GM12892 (cell line): ENCODE measurements at places on chromosomes 1 and 21.
A peak's percentile ranks its signal among the peaks of the same experiment; 100 is the strongest.

- no peak for DNase-seq
Measured at GRCh38 chr1:94438692-94439276, 20.6 kb downstream of the ABCD3 start.

DNA sequence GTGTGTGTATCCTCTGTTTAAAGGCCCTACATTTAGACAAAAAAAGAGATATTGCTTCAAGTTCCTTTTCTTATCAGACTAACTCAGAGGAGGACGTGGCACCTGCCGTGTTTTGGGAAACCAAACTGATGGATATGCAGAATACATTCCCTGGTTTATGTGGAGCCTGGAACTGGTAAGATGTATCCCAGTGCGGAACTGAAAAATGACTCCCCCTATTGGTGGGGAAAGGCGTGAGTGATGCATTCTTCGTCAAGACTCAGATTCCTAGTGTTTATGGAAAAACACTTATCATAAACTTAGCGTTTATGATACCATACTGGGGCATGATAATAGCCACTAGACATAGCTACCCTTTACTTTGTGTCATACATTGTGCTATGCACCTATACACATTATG, 154.2 kb downstream of the ZNF326 start:
- no peak for DNase-seq

DNA sequence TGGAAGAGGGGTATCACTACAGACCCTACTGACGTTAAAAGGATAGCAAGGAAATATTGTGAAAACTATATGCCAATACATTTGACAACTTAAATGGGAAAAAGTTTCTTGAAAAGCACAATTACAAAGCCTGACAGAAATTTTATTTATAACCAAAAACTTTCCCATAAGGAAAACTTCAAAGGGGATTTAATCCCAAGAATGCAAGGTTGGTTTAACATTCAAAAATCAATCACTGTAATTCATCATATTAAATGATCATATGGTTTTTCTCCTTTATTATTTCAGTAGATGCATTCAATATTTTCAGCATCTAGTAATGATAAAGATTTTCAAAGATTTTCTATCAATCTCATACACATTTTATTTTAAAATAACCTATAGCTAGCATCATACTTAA, 13.3 kb downstream of the LRRC8C start:
- DNase-seq = no peak

DNA sequence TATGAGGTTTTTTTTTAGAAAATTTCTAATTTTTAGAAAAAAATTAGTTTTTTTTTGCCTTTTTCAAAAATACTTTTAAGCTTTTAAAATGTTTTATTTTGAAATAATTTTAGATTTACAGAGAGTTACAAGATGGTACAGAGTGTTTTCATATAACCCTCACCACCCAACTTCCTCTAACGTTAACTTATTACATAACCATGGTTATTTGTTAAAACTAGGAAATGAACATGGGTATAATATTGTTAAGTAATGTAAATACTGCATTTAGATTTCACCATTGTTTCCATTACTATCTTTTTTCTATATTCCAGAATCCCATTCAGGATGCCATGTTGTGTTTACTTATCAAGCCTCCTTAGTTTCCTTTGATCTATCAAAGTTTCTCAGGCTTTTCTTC, 45.2 kb upstream of the ST6GALNAC3 start:
- DNase-seq = no peak

DNA sequence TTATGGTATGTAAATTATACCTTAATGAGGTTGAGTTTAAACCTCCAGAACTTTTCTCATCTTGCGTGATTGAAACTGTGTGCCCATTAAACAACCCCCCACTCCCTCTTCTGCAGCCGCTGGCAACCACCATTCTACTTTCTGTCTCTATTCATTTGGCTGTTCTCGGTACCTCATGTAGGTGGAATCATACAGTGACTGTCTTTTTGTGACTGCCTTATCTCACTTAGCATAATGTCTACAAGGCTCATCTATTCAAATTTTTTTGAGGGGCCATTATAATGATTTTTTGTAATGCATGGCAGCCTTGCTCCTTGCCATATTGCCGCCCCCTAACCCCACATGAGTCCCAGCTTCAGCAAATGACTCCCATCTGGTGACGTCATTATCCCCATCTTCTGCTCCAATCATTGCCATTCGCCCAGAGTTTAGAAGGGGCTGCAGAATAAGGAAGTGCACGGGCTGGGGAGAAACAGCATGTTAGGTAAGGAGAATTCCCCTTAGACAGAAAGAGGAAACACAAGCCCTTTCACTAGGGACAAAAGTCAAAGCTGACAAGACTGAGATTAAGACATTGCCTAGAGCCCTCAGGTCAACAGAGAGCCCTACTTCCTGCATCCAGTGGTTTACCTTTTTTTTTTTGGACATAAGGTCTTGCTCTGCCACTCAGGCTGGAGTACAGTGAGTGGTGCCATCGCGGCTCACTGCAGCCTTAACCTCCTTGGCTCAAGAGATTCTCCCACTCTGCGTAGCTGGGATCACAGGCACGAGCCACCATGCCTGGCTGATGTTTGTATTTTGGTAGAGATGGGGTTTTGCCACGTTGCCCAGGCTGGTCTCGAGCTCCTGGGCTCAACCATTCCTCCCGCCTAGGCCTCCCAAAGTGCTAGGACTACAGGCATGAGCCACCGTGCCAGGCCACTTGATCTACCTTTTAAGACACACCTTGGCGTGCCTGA, 78.4 kb upstream of the ERRFI1 start:
- no peak for DNase-seq

DNA sequence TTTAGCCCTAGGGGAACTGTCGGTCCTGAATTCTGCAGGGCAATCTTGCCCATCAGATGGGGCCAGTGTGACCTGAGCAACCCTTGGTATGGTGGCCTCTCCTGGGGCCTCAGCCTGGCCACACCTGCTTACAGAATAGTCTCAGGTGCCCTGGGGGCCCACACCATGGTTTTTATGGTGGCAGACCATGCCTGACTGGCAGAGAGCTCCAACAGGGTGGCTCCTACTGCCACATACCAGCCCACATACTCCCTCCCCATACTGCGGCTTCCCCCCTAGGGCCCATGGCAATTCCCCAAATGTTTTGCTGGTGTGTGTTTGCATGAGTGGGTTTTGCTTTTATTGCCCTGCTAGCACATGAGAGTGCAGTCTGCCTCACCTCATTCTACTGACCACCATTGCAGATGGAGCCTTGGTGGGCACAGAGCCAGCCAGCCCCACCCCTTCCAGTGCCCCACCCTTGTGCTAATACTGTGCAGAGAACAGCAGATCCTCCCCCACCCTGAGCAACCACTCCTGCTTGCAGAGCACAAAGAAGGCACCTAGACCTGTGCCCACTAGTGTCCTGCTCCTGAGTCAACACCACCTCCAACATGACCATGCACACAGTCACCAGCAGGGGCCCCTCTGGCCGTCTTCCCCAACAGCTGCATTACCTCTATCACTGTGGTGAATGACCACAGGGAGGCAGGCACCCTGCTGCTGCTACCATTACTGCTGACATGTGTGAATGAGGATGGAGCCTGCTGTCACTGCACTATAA, 86.8 kb downstream of the GDAP2 start:
- no peak for DNase-seq

DNA sequence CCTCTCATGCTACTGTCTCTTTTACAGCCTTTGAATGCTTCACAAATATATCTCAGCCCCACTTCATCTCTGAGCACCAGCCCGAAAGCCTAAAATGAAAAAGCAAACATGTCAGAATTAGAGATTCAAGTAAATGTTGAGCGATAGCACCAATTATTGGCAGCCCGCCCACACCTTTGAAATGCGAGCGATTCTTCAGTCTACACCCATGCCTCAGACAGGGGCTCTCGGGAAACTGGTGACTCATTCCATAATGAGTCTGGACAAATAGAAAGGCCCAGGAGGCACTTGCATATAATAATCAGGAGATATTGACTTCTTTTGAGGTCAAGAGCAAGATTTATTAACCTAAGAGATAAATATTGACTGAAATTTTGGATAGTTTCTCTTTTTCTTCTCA, 487.3 kb upstream of the PTBP2 start:
- no peak for DNase-seq

GRCh38 chr1:85225624-85226380, 25.0 kb upstream of the SYDE2 start:
- DNase-seq = no peak

DNA sequence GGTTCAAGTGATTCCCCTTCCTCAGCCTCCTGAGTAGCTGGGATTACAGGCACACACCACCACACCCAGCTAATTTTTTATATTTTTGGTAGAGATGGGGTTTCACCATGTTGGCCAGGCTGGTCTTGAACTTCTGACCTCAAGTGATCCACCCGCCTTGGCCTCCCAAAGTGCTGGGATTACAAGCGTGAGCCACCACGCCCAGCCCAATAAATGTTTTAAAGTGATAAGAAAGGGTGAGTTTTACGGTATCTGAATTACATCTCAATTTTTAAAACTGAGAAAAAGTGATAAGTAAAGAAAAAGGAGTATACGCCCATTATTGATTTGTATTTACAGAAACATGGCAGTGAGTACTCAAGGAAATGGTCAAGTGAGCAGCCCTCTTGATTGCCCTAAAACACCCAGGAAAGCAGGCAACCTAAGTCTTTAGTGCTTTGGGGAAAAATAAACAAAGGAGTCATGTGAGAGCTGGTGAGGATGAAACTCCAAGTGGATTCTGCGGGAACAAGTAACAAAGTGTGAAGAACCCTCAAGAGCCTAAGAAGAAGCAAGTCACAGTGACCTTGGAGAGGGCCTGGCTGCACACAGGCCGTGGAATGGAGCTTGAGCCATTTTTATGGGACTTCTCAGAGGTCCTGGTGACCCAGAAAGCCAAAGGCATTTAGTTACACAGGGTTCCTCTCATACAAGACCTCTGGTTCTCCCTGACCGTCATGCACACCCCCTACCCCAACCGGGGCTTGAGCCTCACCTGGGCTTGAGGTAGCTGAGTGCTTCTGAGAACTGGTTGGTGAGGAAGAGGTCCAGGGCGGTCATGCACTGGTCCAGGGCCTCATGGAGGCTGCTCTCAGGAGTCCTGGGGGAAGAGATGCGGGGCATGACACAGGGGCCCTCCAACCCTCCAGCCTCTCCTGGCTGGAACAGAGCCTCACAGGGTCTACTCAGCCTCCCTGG, 9.1 kb downstream of the TTC39A start:
- DNase-seq = no peak

- no peak for DNase-seq
Measured at GRCh38 chr1:14941864-14942263, 211.7 kb upstream of the TMEM51 start.

GRCh38 chr1:211114446-211114845, 19.5 kb downstream of the KCNH1 start:
- DNase-seq = no peak

DNA sequence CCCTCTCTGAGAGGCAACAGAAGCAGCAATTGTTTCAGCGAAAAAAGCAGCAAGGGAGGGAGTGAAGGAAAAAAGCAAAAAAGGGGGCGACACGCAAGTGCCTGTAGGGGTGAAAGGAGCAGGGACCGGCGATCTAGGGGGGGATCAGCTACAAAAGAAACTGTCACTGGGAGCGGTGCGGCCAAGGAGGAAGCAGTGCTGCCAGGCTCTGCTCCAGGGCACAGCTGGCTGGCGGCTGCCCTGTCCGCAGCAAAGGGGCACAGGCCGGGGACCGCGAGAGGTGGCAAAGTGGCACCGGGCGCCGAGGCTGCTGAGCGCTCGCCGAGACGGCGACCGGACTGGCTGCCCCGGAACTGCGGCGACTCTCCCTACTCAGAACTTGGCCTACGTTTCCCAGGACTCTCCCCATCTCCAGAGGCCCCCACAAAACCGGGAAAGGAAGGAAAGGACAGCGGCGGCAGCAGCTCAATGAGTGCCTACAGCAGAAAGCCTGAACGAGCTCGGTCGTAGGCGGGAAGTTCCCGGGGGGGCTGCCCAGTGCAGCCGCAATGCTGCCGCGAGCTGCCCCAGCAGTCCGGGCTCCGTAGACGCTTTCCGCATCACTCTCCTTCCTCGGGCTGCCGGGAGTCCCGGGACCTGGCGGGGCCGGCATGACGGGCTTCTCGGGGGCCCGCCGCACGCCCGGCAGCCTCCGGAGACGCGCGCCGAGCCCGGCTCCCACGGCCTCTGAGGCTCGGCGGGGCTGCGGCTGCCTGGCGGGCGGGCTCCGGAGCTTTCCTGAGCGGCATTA, 1.0 kb upstream of the CDKN2C start:
- DNase-seq = peak; percentile 41

GRCh38 chr1:235397733-235398132, 30.5 kb downstream of the TBCE start:
- DNase-seq = no peak

GRCh38 chr1:80542231-80542630, 1258.5 kb upstream of the ADGRL2 start:
- DNase-seq = no peak

GRCh38 chr21:37462087-37462861, 95.7 kb downstream of the DYRK1A start:
- no peak for DNase-seq

DNA sequence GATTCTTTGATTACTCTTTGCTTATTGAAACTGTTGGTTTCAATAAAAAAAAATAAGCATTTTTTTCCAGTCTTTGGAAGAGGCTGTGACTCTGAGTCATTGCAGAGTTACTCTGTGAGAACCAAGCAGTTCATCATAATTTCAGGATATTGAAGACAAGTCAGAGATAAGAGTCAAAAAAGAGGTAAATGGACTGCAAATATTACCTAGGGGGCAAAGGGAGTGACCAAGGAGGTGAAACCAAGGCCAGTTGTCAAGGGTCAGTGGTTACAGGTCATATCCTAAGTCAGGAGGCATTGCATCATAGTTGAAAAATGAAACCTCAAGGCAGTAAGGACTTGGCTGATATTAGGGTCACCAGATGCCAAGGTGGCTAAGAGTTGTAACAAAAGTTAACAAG, 597.1 kb upstream of the USP24 start:
- no peak for DNase-seq

DNA sequence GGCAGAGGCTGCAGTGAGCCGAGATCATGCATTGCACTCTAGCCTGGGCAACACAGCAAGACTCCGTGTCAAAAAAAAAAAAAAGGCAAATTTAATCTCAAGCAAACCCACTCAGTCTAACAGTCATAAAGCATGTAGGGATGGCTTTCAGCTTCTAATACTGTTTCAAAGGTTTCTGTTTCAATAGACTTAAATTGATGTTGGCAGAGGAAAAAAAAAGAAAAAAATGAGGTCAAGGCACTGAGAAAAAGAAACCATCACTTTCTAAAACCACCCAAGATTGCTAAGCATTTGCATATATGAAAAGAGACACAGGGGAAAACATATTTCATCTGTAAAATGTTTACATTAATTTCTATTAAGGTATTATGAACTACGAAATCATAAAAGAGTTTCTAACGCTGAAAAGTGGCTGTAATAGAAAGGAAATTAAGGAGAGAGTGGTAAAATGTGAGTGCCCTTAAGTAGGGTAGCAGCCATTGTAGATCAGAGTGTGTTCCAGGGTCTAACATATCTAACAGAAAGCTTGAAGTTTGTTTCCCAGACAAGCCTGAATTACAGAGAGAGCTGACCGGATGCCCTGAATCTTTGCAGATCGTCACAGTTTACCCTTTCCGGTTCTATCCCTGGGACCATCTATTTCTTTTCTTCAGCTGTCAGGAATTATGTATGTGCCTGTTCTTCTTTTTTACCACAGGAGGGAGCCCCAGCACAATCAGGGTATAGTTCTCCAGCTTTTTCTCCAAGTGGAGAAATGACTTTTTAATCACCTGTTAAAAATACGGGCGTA, 70.0 kb downstream of the PLD5 start:
- DNase-seq = no peak
